Dermis lymphatic vessel endothelial cell (primary cell): ENCODE measurements at places on chromosomes 6 and 20. TPM values are rescaled to one million over a fixed set of nuclear protein-coding genes. Genes with fewer than 3 reads are reported as not detected.

The EBF4 gene
- 1.2 and 1.5 TPM in 2 replicates for total RNA-seq

The CCDC167 gene
- total RNA-seq: 10.5 and 11.8 TPM in 2 replicates

The FUCA2 gene
- 36.4 and 36.8 TPM in 2 replicates for total RNA-seq

The PSMB9 gene
- 22.7 and 27.8 TPM in 2 replicates for total RNA-seq

The PLCB1 gene
- 16.6 and 20.0 TPM in 2 replicates for total RNA-seq

The BFSP1 gene
- total RNA-seq: 1.8 and 2.1 TPM in 2 replicates

The KHDRBS2 gene
- not detected in 2 replicates for total RNA-seq

The TAGAP gene
- total RNA-seq: not detected in 2 replicates

The ALDH8A1 gene
- total RNA-seq: under 0.01 and 0.17 TPM in 2 replicates

The CAP2 gene
- total RNA-seq: 0.09 and 0.33 TPM in 2 replicates

The CLVS2 gene
- total RNA-seq: not detected in 2 replicates

The ERVFRD-1 gene
- not detected in 2 replicates for total RNA-seq

The SLC17A9 gene
- total RNA-seq: 1.9 and 3.4 TPM in 2 replicates

The MSH5 gene
- 2.3 and 3.0 TPM in 2 replicates for total RNA-seq

The LY86 gene
- total RNA-seq: not detected in 2 replicates

The DLL1 gene
- total RNA-seq: 9.5 and 11.9 TPM in 2 replicates

The HSP90AB1 gene
- total RNA-seq: 322 and 526 TPM in 2 replicates

The NKX2-2 gene
- not detected in 2 replicates for total RNA-seq

The CRISP3 gene
- total RNA-seq: not detected in 2 replicates

The CLPSL2 gene
- total RNA-seq: not detected in 2 replicates

The TRIM10 gene
- total RNA-seq: not detected in 2 replicates

The ANGPT4 gene
- total RNA-seq: not detected in 2 replicates

The TCP11 gene
- total RNA-seq: 0.22 TPM in 1 of 2 replicates, not detected in the other

The HLA-DPA1 gene
- total RNA-seq: 4.6 and 6.9 TPM in 2 replicates

The C20orf96 gene
- total RNA-seq: 1.4 and 2.2 TPM in 2 replicates

The FABP7 gene
- total RNA-seq: not detected in 2 replicates

The FAM184A gene
- total RNA-seq: 0.22 and 0.43 TPM in 2 replicates

The ULBP3 gene
- 4.1 and 5.0 TPM in 2 replicates for total RNA-seq

The MYLIP gene
- total RNA-seq: 40.6 and 51.2 TPM in 2 replicates

The ARID1B gene
- 33.3 and 41.0 TPM in 2 replicates for total RNA-seq

The TUBE1 gene
- total RNA-seq: 9.0 and 12.9 TPM in 2 replicates

The RAET1L gene
- not detected in 2 replicates for total RNA-seq

The MMP24 gene
- total RNA-seq: 0.09 and 0.11 TPM in 2 replicates

The DDX43 gene
- 0.33 TPM in 1 of 2 replicates, not detected in the other for total RNA-seq

The MYT1 gene
- total RNA-seq: 0.09 and 0.33 TPM in 2 replicates

The SNAP91 gene
- total RNA-seq: 0.87 and 1.4 TPM in 2 replicates

The NFYA gene
- 12.8 and 22.5 TPM in 2 replicates for total RNA-seq

The PGC gene
- not detected in 2 replicates for total RNA-seq

The MOXD1 gene
- 0.22 TPM in 1 of 2 replicates, not detected in the other for total RNA-seq

The UTRN gene
- 687 and 831 TPM in 2 replicates for total RNA-seq

The DEFB124 gene
- total RNA-seq: not detected in 2 replicates

The HSPA1L gene
- total RNA-seq: 1.2 and 1.5 TPM in 2 replicates

The IYD gene
- under 0.01 TPM in 1 of 2 replicates, not detected in the other for total RNA-seq

The APCDD1L gene
- 0.11 TPM in 1 of 2 replicates, not detected in the other for total RNA-seq

The BANF2 gene
- total RNA-seq: not detected in 2 replicates

The LIN28B gene
- total RNA-seq: not detected in 2 replicates

The THEMIS gene
- total RNA-seq: not detected in 2 replicates

The ATP6V1G2 gene
- total RNA-seq: 0.11 and 0.17 TPM in 2 replicates

The SLX4IP gene
- 2.2 and 3.2 TPM in 2 replicates for total RNA-seq

The NHLRC1 gene
- 0.43 and 1.3 TPM in 2 replicates for total RNA-seq

The ZC3H12D gene
- total RNA-seq: under 0.01 TPM in 1 of 2 replicates, not detected in the other

The TUBB2B gene
- 0.60 and 1.6 TPM in 2 replicates for total RNA-seq
